ENCODE measurements at places on chromosomes 6 and 20. TPM values are rescaled to one million over a fixed set of nuclear protein-coding genes. Genes with fewer than 3 reads are reported as not detected.

Gene PRKN
- 6.1 TPM for total RNA-seq

Gene HLA-DQA2
- total RNA-seq, result 68.0 TPM

DNA sequence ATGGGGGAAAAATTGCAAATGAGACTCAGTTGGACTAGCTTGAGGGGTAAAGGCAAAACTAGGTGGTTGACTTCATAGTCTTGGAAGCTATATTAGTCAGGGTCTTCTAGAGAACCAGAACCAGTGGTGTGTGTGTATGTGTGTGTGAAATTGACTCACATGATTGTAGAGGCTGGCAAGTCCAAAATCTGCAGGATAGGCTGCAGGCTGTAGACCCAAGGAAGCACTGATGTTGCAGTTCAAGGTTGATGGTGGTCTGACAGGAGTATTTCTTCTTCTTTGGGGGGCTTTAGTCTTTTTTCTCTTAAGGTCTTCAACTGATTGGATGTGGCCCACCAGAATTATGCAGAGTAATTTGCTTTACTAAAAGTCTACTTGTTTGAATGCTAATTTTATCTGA, 217.4 kb downstream of the MANEA start:
- H3K36me3 ChIP-seq, result no peaks in the 10 kb centered on the region
- no peak overlapping the region for H3K4me3 ChIP-seq
- no peak for DNase-seq
- H3K27ac ChIP-seq, result no peak overlapping the region

- no peak overlapping the region for H3K4me3 ChIP-seq
- H3K36me3 ChIP-seq, result no peaks in the 10 kb centered on the region
- DNase-seq, result no peak
- no peak overlapping the region for H3K27ac ChIP-seq
- H3K27me3 ChIP-seq, result no peaks in the 10 kb centered on the region
These were observed 11.3 kb downstream of the GTSF1L start for GRCh38 chr20:43715511-43715910.

GRCh38 chr6:125829433-125829832, 38.7 kb downstream of the NCOA7 start:
- H3K27ac ChIP-seq, result no peak overlapping the region
- no peak overlapping the region for H3K4me3 ChIP-seq
- no peak for DNase-seq
- peaks cover 39% of the 10 kb centered on the region for H3K4me1 ChIP-seq

DNA sequence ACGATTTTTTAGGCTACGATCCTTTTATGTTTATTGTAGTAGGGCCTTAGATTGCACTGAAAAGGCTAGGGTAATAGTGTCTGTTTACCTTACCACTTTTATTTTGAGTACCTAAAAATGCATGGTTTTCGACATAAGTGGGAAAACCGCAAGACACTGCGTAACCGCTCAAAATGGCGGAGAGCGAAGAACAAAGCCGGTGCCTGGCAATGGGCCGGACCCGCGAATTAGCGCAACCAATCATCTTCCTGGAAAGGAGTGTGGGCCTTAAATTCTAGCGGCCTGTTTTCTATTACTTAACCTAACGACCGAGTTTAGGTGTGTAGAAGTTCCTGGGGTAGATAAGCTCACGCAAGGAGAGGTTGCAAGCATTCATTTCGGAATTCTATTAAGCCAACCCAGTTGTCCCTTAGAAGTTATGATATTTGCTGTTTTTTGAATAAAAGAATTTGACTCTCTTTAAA, 118.0 kb downstream of the HFE start:
- H3K27ac ChIP-seq, result peak overlapping the region; percentile 96
- DNase-seq, result peak; percentile 85
- H3K4me3 ChIP-seq, result peak overlapping the region; percentile 60
- no peaks in the 10 kb centered on the region for H3K36me3 ChIP-seq
- H3K4me1 ChIP-seq, result no peaks in the 10 kb centered on the region
